ENCODE measurements at places on chromosomes 7 and 10.

- DNase-seq = no peak
Observed at GRCh38 chr10:87059401-87059800, 35.2 kb downstream of the GLUD1 start.

DNA sequence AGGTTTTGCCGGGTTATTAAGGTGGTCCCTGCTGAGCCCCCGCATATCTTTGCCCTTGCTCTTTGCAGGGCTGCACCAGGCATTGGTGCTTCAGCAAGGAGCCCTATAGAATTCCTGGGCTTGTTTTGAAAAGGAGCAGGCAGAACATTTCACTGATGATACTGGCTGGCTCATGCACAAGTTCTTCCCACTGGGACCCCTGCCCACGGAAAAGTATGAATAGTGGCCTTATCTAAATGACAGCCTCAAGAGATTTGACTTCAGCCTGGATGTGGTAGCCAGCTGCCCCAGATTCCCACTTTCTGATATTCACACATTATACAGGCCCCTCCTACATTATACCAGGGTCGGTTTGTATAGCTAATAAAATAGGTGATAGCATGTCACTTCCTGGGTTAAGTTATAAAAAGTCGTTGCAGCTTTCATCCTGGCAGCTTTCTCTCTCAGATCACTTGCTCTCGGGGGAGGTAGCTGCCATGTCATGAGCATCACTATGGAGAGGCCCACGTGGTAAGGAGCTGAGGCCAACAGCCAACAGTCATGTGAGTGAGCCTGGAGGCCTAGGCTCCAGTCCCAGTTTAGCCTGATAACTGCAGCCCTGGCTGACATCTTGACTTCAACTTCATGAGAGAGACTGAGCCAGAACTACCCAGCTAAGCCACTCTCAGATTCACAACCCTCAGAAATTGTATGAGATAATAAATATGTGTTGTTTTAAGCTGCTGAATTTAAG is 16.8 kb upstream of the CRTAC1 start:
- DNase-seq = no peak

- no peak for DNase-seq
Observed at GRCh38 chr7:32224276-32224675, 154.1 kb upstream of the PDE1C start.

- no peak for DNase-seq
Observed at GRCh38 chr7:130144312-130145171, 60.7 kb downstream of the TMEM209 start.

- DNase-seq = no peak
Observed at GRCh38 chr7:2880874-2881533, 36.9 kb upstream of the GNA12 start.

- no peak for DNase-seq
Observed at GRCh38 chr10:11118686-11119085, 101.0 kb downstream of the CELF2 start.

- no peak for DNase-seq
Observed at GRCh38 chr7:29076631-29077030, 69.7 kb downstream of the CPVL start.

DNA sequence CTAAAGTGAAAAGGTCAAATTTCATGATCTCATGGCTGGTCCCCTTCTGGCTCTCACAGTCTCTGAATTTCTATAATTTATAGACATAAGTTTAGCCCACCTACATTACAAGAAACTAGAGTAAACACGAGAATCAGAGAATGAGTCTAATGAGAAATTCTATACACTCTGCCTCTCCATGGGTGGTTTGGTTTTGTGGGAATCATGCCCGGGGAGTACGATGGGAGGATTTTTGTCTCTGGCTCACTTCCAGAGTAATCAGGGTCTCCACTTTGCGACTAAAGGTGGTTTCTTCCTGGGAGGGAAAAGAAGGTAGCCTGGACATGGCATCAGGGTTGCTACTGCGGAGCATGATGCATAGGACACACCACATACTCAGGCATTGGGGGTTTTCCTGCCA is 69.7 kb downstream of the MRC1 start:
- DNase-seq = no peak

DNA sequence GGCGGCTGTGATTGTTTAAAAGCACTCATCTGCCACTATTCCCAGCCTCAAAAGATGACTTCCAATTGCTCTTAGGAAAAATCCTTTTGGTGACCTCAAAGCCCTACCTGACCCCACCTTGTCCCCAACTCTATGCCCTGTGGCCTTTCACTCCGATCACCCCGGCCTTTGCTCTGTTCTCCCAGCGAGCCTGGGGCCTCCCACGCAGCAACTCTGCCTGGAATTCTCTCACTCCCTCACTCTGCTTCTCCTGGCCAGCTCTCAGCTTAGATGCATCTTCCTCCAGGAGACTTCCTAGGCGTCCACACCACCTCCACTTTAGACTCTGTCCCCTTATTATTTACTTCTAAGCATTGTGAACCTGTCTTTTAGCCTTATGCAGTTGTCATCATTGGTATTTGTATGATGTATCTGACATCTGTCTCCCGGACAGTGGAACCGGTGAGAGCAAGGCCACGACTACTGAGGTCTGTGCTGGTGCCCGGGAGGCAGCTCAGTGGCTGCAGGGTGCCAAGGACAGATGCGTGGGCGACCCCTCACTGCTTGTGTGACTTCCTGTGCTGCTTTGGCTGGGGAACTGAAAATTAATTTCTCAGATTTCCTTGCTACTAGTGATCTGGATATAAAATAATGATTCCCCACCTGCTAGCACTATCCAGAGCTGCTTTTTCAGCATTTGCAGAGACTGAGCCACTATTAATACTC is 63.0 kb downstream of the PIP4K2A start:
- no peak for DNase-seq

DNA sequence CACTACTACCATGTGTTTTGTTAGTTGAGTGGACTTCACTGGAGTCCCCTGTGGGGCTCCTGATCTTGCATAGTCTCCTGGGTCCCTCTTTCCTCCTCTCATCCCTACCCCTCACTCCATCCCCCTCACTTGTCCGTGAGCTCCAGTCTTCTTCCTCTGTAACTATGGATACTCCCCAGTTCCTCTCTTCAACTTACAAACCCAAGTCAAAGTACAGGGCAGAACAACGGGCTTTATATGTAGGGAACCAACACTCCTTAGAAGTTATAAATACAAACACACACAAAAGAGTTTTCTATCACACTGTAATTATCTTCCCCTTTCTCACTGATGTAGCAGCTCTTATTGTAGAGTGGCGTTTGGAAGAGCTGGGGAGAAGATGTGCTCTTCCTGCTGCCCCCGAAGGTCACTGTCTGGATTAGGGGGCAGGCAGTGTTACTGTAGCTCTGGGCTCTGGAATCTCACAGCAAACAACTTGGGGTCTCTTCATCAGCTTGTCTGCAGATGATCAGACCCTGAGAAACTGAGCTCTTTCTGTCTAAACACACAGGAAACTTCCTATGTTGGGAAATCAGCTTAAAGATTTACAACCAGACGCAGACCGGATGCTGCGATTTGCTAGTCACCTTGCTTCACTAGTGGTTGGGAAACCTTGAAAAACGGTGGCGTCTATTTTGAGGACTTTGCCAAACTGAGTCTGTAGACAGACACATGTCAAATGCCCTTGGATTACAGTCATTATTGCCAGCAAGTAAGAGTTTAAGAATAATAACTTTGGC is 13.6 kb downstream of the SNX10 start:
- DNase-seq = no peak

- no peak for DNase-seq
Observed at GRCh38 chr7:44051611-44052220, 7.2 kb downstream of the DBNL start.

GRCh38 chr10:1933215-1933614 is 195.9 kb upstream of the ADARB2 start:
- DNase-seq = no peak

- no peak for DNase-seq
Observed at GRCh38 chr7:69778138-69778537, 179.9 kb downstream of the AUTS2 start.

DNA sequence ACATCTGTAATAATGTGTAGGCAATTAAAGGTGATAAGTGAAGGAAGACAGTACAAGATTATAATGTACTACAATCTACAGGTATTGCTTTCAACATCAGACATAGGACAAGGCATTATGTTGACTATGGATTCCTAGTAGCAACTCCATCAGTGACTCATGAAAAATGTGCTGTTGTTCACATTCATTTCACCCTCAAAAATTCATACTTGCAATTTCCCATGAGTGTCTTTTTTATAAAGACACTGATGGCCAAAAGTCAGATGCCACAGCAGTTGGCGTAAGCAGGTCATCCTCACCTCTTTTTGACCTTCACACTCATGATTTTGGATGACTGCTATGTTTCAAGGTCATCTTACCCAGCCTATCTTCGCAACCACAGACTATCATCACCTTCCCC is 100.0 kb upstream of the AMPH start:
- no peak for DNase-seq

DNA sequence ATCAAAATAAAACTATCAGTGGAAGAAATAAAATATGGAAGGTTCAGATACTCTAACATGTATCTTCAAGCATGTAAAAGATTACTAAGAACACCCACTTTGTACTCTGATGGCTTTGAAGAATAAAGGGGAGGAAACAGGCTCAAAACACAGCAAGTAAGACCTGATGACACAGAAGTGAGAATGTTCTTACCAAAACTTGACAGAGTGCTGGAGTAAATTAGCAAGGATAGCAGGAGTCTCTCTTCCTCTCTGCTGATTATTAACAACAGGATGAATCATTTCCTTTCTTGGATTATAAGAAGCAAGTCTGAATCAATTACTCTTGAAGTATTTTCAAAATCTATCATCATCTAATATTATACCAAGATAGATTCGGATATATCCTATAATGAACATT is 47.5 kb downstream of the GLI3 start:
- no peak for DNase-seq

- peak; percentile 69 for DNase-seq
Observed at GRCh38 chr10:101161494-101162299, 30.6 kb downstream of the TLX1 start.

DNA sequence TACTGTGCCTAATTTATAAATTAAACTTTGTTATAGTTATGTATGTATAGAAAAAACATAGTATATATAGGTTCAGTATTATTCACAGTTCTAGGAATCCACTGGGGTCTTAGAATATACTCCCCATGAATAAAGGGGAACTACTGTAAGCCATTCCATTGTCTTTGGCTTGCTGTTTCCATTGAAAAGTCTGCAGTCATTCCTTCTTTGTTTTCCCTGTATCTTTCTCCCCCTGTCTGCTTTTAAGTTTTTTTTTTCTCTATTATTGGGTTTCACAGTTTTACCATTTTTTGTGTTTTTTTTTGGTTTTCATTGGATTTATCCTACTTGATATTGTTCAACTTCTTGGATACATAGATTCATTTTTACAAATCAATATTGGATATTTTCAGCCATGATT is 6.7 kb upstream of the PNLIP start:
- DNase-seq = no peak

DNA sequence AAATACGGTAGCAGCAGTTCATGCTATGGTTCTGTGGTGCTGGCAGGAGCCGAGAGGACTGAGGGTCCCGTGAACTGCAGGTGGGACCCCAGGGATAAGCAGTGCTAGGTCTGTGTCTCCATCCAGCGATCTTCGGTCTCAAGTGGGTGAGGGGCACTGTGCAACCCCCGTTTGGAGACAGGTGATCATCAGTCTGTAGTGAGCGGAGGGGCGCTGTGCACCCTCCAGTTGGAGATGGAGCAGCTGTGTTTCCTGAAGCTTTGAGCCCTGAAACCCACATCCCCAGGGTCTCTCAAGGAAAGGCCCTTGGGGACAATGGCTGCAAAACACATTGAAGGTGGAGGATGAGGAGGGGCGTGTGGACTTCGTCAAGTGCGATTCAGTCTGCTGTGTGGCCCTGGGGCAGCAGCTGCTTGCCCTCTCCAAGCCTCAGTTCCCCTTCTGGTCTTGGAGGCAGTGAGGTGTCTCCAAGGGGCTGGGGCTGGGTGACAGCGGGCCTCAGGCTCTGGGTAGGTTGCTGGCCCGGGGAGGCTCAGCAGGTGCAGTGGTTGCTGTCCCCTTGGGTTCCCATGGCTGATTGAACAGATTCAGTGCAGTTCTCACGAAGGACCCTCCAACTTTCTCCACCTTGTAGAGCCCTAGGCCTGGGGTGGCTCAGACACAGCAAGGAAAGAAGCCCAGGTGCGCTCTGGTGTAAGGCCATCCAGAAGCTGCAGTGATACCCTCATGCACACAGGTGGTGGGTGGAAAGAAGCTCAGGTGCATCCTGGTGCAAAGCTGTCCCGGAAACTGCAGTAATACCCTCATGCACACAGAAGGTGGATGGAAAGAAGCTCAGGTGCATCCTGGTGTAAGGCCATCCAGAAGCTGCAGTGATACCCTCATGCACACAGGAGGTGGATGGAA is 160.6 kb downstream of the ADARB2 start:
- DNase-seq = no peak

GRCh38 chr7:33789871-33790630 is 115.3 kb upstream of the BMPER start:
- DNase-seq = no peak

DNA sequence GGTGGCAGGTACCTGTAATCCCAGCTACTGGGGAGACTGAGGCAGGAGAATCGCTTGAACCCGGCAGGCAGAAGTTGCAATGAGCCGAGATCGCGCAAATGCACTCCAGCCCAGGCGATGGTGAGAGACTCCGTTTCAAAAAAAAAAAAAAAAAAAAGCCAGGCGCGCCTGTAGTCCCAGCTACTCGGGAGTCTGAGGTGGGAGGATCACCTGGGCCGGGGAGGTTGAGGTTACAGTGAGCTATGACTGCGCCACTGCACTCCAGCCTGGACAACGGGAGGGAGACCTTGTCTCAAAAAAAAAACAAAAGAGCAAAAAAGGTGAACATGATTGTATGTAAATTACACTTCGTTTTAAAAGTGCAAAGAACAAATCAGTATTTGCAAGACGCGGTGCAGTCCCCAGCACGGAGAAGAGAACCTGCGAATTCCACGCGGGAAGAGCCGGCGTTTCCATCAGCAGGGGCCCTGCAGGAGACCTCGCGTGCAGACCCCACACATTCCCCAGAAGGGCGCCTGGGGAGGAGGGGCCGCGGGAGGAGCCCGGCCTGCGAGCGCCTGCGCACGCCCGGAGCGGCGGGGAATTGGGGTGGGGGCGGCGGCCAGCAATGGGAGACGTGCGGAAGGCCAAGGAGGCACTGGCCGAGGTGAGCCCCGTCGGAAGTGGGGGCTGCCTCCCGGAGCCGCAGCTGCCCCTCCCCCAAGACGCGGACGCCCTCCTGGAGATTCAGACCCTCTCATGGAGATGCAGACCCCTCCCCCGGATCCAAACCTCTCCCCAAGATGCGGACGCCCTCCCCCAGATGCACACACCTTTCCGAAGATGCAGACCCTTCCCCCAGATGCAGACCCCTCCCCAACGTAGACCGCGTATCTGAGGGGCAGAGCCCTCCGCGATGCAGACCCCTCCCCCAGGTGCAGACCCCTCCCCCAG is 16.7 kb upstream of the SUN1 start:
- no peak for DNase-seq
